ENCODE measurements at places on chromosomes 12 and 14.

- no peak for DNase-seq
Observed at GRCh38 chr14:95886366-95887056, 9.9 kb downstream of the TUNAR start.

- no peak for DNase-seq
Observed at GRCh38 chr14:104532191-104532555, 47.4 kb upstream of the C14orf180 start.

- no peak for DNase-seq
Observed at GRCh38 chr12:3755898-3756297, 3.0 kb upstream of the CRACR2A start.

- DNase-seq = no peak
Observed at GRCh38 chr14:79254069-79254775, 957.1 kb downstream of the DIO2 start.

DNA sequence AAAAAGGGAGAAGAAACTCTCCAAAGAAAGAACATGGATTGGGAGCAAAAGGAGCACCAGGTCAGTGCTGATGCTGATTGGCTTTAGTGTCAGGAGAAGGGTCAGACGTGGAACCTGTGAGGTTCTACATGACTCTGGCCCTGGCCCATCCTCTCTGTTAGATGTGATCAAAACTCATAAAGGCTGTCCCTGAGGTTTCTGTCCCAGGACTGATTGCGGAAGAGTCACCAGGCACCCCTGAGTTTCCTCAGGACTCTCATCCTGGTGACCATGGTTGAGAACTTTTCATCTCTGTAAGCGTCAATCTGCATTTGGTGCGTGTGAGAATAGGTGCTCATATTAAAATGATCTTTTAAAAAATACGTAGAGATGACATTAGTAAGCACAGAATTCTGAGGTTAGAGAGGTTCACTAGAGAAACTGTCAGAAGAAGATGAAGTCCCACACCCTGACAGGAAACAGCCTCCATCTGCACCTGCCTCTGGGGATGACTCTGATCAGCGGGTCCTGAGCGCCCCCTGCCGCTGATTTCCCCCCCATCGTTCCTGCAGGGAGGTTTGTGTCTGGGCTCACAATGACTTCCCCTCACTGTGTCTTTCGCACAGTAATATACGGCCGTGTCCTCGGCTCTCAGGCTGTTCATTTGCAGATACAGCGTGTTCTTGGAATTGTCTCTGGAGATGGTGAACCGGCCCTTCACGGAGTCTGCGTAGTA, 741.8 kb downstream of the TMEM121 start:
- peak; percentile 33 for DNase-seq

GRCh38 chr14:92185559-92185958, 63.8 kb downstream of the CPSF2 start:
- DNase-seq = no peak

DNA sequence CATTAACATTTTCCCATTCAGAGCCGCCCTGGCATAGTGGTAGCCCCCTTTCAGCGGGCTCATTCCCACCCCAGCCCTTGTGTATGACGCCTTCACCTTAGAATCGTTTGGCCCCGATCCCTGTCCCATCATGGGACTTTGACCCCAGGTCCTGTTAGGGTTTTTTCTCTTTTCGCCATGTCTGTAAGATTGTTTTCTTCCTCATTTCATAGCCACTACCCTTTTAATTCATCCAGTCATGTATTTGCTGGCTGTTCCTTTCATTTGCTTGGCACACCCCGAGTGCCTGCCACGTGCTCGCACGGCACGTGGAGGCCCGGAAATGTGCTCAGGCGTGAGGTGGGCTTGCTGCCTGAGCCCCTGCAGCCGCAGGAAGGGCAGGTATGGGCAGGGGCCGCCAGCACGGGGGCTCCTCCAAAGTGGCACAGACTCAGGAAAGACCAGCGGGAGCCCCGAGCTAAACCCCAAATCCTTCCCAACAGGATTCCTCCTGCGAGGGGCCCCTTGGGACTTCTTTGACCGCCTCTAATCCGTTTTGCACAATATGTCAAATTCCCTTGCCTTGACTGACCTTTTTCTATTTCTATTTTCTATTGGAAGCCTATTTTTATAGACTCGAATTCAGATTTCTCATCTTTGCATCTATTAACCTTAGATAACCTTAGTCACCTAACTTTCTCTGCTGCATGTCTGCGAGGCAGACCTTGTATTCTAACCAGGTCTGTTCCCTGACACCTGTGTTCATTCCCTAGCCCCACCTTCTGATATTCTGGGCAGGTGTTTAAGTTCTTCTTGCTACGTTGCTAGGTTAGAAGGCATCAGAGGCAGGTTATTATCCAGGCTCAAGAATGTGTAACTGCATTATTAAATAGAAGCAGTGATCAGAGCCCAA, 114.8 kb downstream of the EML1 start:
- DNase-seq = no peak

DNA sequence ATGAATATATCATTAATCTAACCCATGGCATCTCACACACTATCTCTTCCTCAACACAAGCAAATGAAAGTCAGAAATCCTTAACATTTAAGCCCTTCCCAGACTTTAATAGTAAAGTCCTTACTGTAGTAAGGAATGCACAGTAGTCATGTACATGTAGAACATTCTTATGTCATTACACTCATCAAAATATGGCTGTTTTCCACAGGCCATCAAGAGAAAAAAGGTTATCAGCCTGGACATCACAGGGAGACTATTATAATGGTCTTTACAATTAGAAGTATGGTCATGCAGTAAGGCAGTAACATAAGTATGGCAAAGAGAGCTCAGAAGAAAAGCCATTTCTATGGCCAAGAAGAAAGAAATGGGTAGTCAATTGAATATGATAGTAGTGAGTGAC, 121.2 kb downstream of the SLC6A15 start:
- DNase-seq = no peak

GRCh38 chr12:128444598-128444997, 177.6 kb downstream of the TMEM132C start:
- DNase-seq = no peak

DNA sequence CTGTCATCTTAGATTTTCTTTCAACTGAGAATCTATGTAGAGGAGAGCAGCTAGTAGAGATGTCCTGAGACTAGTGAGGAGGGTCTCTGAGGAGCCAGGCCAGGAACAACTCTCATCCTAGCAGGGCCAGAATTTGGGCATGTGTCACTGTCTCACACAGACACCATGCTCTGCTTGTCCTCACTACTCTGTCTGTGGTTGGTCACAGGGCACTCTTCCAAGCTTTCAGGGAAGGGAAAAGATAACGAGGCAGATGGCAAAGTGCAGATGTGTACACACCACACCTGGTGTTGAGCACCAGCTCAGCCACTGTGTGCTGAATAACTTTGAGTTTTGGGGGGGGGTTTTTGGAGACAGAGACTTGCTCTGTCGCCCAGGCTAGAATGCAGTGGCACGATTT, 2.5 kb downstream of the SSPN start:
- no peak for DNase-seq

DNA sequence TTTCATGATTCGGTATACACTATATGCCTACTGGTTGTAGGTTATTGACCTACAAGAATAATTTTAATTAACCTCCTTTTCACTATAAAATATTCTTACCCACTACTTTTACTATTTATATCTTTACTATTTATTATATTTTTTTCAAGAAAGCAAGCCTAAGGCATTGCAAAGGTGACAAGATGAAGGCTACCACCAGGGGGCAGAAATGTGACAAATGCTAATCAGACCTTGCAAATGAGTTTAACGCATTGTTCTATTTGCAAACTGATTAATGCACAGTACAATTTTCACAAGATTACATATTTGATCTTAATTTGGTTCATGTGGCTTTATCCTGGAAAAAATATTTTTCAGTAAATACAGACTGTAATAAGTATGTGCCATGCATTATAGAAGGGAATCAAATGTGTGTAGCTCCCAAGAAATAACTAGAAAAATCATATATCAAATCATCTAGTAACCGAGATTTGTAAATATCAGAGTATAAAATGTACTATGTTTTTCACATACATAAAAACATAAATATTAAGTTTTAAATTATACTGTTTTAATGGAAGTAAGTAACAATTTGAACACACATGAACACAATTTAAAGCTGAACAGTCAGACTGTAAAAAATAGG, 107.0 kb downstream of the ADAMTS20 start:
- DNase-seq = no peak

- no peak for DNase-seq
Observed at GRCh38 chr14:93978735-93979134, 2.4 kb upstream of the ASB2 start.

DNA sequence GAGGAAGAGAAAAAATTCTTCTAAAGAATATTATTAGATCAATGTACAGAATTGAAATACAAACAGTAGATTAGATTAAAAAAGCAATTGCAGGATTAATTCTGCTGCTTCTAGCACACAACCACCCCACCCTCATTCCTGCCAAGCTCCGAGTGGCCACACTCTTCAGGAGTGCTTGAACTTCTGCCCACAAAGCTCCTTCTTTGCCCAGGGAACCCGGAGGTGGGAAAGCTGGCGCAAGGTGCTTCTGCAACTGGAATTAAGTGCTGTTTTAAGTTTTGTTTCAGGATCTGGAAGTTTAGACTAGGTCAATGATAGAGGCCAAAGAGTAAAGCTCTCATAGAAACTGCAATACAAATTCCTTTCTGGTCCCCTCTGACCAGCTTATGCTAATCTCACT, 94.1 kb upstream of the BMP4 start:
- no peak for DNase-seq

DNA sequence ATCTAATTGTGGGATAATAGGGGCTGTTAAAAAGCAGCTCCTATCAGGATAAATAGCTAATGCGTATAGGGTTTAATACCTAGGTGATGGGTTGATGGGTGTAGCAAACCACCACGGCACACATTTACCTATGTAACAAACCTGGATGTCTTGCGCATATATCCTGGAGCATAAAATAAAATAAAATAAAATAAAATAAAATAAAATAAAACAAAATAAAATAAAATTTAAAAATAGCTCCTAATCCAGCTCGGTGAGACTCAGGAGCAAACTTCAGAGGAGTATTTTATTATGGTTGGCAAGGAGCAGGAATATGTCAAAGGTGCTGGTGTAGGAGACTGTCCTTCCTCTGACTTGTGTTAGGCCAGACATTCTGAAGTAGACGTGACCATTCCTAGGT, 721.0 kb downstream of the BCL11B start:
- DNase-seq = no peak

DNA sequence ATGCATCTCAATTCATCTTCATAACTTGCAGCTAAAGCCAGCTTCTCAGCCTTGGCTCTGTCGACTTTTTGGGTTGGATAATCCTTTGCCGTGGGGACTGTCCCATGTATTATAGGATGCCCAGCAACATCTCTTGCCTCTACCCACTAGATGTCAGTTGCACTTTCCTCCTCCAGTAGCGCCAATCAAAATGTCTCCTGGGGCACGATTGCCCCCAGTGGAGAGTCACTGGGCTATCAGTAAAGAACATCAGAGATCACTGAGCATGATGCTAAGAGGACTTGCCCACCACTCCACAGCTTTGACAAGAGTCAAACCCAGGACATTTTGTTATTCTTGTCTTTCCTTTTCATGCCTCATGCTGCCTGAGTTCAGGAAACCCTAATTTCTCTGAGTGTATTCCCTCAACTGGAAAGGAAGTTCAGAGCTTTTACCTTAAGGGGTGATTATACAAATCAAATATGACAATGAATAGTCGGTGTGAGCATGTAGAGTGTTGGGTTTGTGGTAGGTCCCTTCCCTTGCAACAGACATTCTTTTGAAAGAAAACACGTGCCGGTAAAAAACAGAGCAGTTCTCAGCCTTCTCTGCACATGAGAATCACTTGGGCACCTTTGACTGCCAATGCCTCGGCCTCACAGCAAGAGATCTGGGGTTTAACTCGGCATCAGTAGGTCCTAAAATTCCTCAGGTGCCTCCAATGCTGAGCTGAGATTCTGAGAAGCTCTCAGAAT, 980.6 kb downstream of the VRK1 start:
- DNase-seq = no peak

- no peak for DNase-seq
Observed at GRCh38 chr12:32331133-32331532, 68.2 kb upstream of the FGD4 start.

- no peak for DNase-seq
Observed at GRCh38 chr12:91781114-91781513, 364.5 kb downstream of the BTG1 start.

DNA sequence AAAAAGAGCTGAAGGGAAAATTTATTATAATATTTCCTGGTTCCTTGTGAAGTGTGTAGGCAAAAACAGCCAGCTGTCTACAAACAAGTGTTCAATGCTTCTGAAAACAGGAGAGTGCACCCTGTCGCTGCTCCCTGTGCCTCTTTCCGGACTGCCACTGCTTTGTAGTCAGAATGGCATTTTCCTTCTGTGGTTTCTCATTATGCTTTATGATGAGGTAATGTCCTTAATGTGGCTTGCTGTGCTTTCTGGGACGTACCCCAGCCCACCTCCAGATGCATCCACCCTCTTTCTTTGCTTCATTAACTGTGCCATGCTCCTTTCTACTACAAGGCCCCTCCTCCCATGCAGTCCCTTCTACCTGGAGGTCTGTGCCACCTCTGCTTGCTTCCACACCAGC, 148.1 kb downstream of the SYT1 start:
- DNase-seq = no peak

- DNase-seq = no peak
Observed at GRCh38 chr12:1575408-1576401, 18.7 kb downstream of the FBXL14 start.

DNA sequence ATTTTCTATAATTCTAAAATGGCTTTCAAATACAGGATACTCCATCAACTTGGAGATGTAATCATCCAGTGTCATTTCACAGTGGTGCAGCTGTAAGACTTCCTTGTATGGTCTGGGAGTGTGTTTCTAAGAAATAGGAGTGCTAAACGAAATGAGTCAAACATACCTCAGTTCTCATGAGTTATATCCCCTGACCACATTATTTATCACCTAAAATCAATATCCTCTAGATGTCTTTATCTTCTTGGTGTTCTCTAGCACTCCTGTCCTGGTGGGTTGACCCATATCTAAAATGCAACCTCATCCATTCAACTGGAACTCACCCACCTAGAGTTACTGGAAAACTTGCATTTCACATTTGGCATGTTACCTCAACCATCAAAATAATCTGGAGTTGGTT, 33.2 kb downstream of the TMEM30B start:
- no peak for DNase-seq

DNA sequence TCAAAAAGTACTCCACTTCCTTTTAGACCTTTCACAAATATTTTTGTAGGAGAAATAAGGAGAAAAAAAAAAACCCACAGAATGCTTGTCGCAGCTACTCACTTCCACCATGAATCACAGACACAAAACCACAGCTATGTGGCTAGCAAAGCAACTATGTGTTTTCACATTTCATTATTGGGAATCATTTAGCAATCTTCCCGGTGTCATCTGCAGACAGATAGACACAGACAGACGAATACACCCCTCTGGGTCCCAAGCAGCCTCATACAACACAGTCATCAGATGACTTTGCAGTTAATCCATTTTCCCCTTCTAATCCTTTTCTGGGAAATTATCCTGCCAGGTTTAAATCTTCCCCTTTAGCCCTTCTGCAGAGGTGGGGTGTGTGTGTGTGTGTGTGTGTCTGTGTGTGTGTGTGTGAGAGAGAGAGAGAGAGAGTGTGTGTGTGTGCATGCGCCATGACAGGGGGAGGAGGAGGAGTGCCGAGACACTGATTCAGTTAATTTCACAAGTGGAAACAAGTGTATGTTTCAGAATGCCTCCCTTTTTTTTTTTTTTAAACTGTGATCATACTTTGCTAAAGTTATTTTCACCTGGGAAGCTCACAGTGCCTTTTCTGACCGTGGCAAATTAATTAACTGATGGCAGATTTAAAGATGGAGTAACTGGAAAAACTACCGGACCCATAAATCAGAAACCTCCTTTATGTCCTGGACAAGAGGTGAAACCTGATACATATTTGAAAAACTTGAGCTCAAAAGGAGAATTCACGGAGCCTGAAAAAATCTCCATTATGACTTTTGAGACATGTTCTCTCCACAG, 39.9 kb downstream of the LTBP2 start:
- no peak for DNase-seq

Data from stimulated activated CD4-positive, alpha-beta T cell treated with anti-CD3 and anti-CD28 coated beads, Interleukin-1b, Interleukin-23, amount 100 ng/mL, for 1 hour (primary cell).